ENCODE measurements at places on chromosomes 6 and 20. TPM values are rescaled to one million over a fixed set of nuclear protein-coding genes. Genes with fewer than 3 reads are reported as not detected.

The GGT7 gene
- total RNA-seq: 5.4 TPM

The AMD1 gene
- 46.4 TPM for total RNA-seq

The B3GALT4 gene
- total RNA-seq: 2.2 TPM

The MTCH1 gene
- 72.8 TPM for total RNA-seq

The RRP36 gene
- total RNA-seq: 33.4 TPM

The LRRC1 gene
- 1.3 TPM for total RNA-seq

The PTK6 gene
- 0.05 TPM for total RNA-seq

The LRFN2 gene
- under 0.01 TPM for total RNA-seq

The OLIG3 gene
- not detected for total RNA-seq

The SPTLC3 gene
- 40.9 TPM for total RNA-seq

The MYLK2 gene
- total RNA-seq: not detected

The GSTA3 gene
- not detected for total RNA-seq

DNA sequence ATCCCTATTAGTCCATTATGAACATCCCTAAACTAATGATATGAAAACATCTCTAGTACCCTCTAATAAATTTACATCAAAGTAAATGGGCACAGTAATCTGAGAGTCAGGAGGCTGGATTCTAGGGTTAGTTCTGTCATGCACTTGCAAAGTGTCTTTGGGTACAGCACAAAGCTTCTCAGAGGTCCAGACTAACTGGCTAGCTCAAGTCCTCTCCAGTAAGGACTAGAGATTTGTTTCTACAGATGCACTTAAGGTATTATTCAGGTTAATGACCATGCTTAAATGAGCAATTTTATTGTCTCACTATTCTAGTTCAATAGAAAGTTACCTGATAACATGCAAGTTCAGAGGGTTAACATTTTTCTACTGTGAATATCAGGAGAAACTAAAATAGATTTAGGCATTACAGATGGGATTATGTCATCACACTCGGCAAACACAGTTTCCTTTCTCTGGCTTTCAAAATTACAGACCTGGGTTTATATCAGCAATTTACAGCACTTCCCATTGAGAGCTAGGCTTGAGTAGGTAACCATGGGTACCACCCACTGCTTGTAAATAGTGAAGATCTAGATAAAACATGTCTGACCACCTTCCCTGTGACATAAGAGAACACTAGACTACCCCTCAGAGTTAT lies 402.9 kb upstream of the RUNX2 start:
- no peaks in the 10 kb centered on the region for H3K27me3 ChIP-seq
- no peak for DNase-seq
- no peak overlapping the region for H3K27ac ChIP-seq
- H3K4me3 ChIP-seq: no peak overlapping the region

DNA sequence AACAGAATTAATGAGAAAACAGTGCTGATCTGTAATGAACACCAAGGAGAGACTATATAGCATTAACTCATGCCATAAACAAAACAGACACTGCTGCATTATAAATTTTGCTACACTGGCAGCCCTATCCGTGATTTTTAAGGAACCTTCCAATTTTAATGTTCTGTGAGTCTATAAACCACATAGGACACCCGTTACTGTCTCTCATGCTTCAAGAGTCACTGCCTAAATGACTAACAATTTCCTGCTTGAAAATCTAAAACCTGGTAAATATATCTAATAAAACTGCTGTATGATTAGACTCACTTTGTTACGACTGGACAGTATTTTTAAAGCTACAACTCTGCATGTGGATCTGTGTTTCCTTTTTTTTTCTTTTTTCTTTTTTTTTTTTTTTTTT lies 8.7 kb downstream of the CHD6 start:
- H3K4me3 ChIP-seq: no peak overlapping the region
- DNase-seq: no peak
- no peak overlapping the region for H3K27ac ChIP-seq
- H3K27me3 ChIP-seq: no peaks in the 10 kb centered on the region
- no peaks in the 10 kb centered on the region for H3K36me3 ChIP-seq
- H3K4me1 ChIP-seq: no peaks in the 10 kb centered on the region

GRCh38 chr6:82006027-82006738 lies 241.4 kb downstream of the IBTK start:
- H3K4me1 ChIP-seq: no peaks in the 10 kb centered on the region
- DNase-seq: no peak
- H3K36me3 ChIP-seq: no peaks in the 10 kb centered on the region
- H3K27me3 ChIP-seq: no peaks in the 10 kb centered on the region
- no peak overlapping the region for H3K4me3 ChIP-seq

GRCh38 chr6:170243386-170243785 lies 47.5 kb downstream of the DLL1 start:
- H3K27ac ChIP-seq: no peak overlapping the region
- H3K4me3 ChIP-seq: no peak overlapping the region
- DNase-seq: no peak

DNA sequence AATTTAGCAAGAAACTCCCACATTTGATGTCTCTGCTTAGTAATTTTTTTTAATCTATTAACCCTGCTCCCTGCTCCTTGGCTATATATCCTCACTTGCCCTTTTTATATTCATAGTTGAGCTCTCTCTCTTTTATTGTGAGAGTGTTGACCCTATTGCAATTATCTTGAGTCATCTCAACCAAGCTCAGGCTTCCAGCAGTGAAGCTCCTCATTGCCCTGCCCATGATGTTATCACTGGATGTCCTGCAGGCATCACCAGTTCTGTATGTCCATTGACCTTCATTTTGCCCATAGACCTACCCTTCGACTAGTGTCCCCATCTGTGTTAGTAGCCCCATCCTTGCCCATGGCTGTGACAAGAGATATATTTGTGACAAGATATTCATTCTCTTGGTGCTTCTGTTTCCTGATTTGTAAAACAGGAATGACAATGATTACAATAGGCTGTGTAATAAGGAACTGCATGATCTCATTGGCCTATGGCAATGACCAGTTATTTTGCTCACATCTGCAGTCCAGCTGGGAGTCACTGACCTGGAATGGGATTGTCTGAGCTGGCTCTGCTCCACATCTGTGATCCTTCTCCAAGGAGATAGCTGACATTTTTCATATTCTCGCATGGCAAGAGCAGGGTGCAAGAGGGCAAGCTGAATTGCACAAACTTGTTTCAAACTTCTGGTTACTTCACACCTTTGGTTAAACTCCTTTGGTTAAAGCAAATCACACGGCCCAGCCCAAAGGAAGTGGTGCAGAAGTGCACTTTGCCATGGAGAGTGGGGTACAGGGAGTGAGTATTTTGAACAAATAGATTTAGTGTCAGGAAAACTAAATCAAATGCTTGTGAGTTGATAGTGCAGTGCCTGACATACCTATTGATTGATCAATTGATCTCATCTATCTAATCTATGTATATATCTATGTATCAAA lies 47.7 kb upstream of the CST5 start:
- H3K36me3 ChIP-seq: no peaks in the 10 kb centered on the region
- H3K27me3 ChIP-seq: no peaks in the 10 kb centered on the region
- no peak for DNase-seq

- H3K4me3 ChIP-seq: peak overlapping the region; percentile 51
- no peaks in the 10 kb centered on the region for H3K36me3 ChIP-seq
- H3K27me3 ChIP-seq: no peaks in the 10 kb centered on the region
- peaks cover 16% of the 10 kb centered on the region for H3K4me1 ChIP-seq
- peak overlapping the region; percentile 66 for H3K27ac ChIP-seq
Observed at GRCh38 chr6:154157082-154157481, 118.0 kb downstream of the OPRM1 start.

DNA sequence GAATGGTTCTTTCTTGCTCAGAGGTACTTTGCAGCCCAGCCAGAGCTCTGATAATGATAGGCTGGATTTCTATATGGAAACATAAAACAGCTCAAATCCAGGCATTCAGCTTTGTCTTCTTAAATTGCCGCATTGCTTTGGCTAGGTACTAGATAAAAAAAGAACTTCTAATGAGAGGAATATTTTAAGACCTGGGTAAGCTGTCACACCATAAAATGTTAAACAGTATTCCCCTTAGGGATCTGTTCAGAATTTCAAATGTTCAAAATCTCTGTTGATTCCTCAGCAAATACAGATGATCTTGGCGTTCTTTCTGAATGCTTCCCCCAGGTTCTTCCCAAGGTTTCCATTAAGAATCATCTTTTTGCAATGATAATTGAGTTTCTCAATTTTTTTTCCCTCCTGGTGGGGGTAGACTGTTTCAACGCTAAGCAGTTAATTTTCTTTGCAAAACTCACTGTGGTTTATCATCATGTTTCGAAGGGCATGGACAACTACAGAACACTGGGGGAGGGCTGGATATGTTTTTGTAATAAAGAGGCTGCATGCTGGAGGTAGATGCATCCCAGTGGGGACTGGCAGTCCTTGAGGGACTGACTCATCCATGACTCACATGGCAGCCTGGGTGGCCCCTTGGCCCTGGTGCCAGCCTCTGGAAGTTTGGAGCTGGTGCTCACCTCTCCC lies 31.0 kb downstream of the TIAM2 start:
- H3K27me3 ChIP-seq: no peaks in the 10 kb centered on the region
- H3K4me3 ChIP-seq: no peak overlapping the region
- no peak overlapping the region for H3K27ac ChIP-seq
- no peaks in the 10 kb centered on the region for H3K4me1 ChIP-seq
- DNase-seq: no peak

GRCh38 chr6:55320696-55321086 lies 6.6 kb upstream of the GFRAL start:
- H3K27ac ChIP-seq: no peak overlapping the region
- no peaks in the 10 kb centered on the region for H3K4me1 ChIP-seq
- no peak for DNase-seq
- no peak overlapping the region for H3K4me3 ChIP-seq

DNA sequence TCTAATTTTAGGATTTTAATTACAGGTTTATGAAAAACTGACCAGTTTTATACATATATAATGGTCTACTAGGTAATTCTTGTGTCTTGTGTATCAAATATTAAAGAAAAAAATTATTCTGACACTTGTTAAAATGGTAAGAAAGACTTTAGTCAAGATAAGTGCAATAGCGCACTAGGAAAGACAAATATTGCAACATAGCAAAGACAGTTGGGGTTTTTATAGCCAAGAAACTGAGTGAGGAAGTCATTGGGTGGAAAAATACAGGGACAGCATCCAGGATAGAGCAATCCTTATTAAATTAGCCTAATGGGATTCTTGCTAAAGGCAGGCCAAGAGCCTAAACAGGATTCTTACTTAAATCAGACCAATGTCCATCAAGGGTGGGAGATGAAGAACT lies 71.1 kb downstream of the ROS1 start:
- no peak for DNase-seq
- no peak overlapping the region for H3K27ac ChIP-seq
- H3K4me1 ChIP-seq: no peaks in the 10 kb centered on the region

GRCh38 chr6:68473433-68474210 lies 161.5 kb upstream of the ADGRB3 start:
- H3K36me3 ChIP-seq: no peaks in the 10 kb centered on the region
- no peak overlapping the region for H3K27ac ChIP-seq
- H3K4me1 ChIP-seq: no peaks in the 10 kb centered on the region
- H3K27me3 ChIP-seq: no peaks in the 10 kb centered on the region
- DNase-seq: no peak
